ENCODE measurements at places on chromosomes 5 and 9.

- no peak for DNase-seq
Observed at GRCh38 chr9:116928289-116928688, 241.2 kb downstream of the TRIM32 start.

- DNase-seq = no peak
Observed at GRCh38 chr5:108735790-108736189, 11.9 kb upstream of the FER start.

GRCh38 chr5:5585751-5586341, 163.4 kb downstream of the ICE1 start:
- no peak for DNase-seq

GRCh38 chr5:82072138-82072537, 100.3 kb downstream of the ATG10 start:
- no peak for DNase-seq

GRCh38 chr9:112032743-112033142, 136.1 kb downstream of the UGCG start:
- no peak for DNase-seq

GRCh38 chr5:161697001-161697400, 11.5 kb downstream of the GABRA6 start:
- DNase-seq = peak; percentile 82

DNA sequence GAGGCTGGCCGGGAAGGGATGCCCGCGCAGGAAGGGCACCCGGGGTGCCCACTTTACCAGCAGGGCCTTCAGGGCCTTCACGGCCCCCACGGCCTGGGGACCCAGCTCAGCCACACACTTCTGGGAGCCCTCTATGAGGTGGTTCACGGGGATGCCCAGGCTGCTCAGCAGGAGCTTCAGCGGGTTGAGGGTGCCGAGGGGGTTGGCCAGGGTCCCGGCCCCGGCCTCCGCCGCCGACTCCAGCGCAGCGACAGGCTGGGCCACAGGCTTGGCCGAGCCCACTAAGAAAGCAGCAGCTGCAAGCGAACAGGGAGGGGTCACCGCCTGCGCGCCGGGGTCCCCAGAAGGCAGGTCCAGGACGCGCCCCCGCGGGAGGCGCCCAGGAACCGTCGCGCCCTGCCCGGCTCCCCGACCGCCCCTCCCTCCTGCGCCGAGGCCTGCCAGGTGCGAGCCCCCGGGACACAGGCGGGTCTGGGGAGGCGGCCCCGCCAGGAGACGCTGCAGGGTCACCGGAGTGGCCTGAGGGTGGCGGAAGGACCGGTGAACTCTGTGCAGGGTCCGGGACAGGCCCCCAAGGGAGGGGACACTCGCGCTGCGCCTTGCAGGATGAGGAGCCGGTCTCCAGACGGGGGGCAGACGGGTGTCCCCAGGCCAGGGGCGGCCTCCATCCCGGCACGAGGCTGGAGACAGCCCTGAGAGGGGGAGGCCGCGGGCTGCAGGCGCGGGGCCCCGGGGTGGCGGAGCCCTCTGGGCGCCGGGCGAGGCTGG, 572 bp downstream of the SCGB3A1 start:
- DNase-seq = no peak

- no peak for DNase-seq
Observed at GRCh38 chr9:114008667-114009410, 69.3 kb downstream of the AMBP start.

DNA sequence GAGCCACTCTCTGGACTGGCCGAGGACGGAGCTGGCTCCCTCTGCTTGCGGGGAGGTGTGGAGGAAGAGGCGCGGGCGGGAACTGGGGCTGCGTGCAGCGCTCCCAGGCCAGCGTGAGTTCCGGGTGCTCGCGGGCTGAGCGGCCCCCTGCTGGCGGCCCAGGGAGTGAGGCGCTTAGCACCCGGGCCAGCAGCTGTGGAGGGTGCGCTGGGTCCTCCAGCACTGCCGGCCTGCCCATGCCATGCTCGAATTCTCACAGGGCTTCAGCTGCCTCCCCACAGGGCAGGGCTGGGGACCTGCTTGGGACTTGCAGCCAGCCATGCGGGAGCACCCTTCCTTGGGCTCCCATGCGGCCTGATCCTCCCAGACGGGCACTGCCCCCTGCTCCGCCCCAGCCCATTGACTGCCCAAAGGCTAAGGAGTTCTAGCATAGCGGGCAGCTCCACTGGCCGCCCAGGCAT, 416.9 kb downstream of the MRPS30 start:
- no peak for DNase-seq

GRCh38 chr9:129032541-129033159, 3.8 kb upstream of the MIGA2 start:
- DNase-seq = no peak

DNA sequence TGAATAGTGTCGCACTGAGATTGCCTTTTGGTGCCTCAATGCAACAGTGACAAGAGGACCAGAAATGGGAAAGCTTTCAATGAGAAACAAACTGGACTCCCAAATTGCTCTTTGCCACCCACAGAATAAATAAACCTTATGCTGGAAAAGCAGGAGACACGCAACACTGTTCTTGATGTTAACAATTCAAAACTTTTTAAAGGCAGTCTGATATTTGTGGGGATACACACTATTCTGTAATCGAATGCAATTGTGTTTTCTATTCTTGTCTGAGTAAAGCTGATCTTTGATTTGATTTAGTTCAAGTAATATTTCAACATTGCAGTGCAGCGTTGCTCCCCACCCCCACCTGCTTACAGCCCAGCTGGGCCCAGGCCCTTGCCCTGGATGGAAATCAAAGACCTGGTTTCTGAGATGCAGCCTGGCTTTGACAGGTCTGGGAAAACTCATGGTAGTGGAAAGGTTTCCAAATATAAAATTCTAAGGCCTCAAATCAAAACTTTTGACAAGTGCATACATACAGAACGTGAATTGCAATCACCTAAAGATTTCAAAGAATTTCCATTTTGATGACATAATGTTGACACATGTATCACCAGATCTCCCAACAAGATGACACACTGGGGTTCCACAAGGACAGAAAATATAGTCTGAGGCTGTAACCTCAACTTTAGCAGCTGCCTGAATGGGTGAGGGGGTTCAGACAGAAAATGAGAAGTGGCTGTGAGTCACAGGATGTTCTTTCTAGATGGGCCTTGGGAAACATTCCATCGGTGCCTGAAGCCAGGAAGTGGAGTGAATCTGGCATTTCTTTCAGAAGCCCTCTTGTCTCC, 55.1 kb downstream of the ABCA1 start:
- DNase-seq = no peak

GRCh38 chr5:132209131-132209530, 18.5 kb downstream of the P4HA2 start:
- no peak for DNase-seq

Measured in cerebellar nuclear complex (tissue), 1 donor.